Large intestine (tissue), 12 donors: ENCODE measurements at places on chromosomes 7 and 10. TPM values are rescaled to one million over a fixed set of nuclear protein-coding genes. Genes with fewer than 3 reads are reported as not detected.

- DNase-seq: no peak
Observed at GRCh38 chr7:88772776-88773175, 13.3 kb downstream of the ZNF804B start.

DNA sequence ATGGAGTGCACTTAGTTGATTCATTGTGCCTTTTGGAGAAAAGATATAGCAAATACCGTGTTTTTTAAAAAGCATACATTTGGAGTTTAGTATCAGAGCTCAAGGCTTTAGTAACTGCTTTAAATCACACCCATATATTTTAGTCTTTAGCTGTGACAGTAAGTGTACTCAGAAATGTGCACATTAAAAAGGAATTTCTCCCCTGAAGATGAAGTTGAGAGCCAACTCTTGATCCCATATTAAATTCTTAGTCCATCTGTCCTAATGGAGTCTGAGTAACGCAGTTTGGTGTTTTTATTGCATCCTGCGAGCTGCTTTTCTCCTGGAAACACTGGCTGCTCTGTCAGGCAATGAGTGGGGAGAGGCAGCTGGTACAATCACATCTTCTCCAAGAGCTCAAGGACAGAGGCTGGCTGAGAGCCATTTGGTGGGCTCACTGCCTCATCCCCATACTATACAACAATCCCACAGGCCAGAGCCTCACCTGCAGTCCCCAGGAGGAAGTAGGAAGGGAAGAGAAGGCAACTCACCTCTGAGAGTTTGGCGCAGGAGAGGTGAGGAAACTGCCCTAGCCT, 473.6 kb upstream of the C7orf33 start:
- DNase-seq: no peak

DNA sequence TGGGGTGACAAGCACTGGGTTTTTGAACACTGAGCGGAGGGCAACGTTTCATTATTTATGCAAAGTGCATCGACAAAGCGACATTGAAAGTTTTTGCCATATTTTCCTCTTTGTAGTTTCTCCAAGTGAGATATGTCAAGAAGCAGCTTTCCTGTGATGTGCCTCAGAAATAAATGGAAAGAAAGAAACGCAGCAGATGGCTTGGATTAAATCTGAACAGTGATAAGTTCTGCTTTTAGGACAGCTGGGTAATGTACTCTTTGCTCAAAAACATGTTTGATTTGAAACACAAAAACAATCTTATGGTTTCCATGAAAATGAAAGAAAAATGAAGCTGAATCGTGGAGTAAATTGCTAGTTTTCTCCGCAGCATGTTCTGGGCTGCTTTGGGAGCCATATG, 166.3 kb downstream of the PTPRN2 start:
- no peak for DNase-seq

The PIP gene
- not detected for polyA plus RNA-seq

- no peak for DNase-seq
Observed at GRCh38 chr7:54940748-54941147, 78.1 kb upstream of the EGFR start.

GRCh38 chr10:2425320-2425719, 642.0 kb upstream of the PFKP start:
- no peak for DNase-seq

- DNase-seq: no peak
Observed at GRCh38 chr10:93422118-93422517, 60.0 kb downstream of the MYOF start.

The CPXM2 gene
- 63.9 TPM for polyA plus RNA-seq

- DNase-seq: no peak
Observed at GRCh38 chr7:48427671-48428070, 256.4 kb downstream of the ABCA13 start.

The UPK3B gene
- polyA plus RNA-seq: 48.0 TPM

- DNase-seq: no peak
Observed at GRCh38 chr10:15489431-15489830, 118.3 kb upstream of the FAM171A1 start.

DNA sequence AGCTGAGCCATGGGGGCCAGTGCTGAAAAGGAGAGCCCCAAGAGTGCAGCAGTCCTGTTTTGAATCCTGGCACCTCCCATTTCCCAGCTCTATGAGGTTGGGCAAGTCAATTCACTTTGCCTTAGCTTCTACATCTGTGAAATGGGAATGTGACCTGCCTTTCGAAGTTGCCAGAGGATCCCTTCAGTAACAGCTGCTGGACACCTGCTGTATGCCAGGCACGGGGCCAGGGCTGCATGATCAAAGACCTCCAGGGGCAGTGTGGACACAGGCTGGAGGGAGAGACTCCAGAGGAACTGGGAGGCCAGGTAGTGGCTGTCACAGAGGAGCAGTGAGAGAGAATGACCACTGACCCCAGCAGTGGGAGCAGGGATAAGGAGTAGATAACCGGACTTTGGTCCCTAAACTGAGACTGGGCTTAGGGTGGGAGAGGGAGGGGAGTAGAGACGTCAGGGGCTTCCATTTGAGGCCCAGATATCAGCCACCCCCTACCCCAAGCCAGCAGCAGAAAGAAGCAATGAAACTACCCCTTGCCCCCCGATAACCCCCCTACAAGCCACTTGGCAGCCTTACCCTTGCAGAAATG, 45.2 kb downstream of the SRRM3 start:
- no peak for DNase-seq

GRCh38 chr10:122210481-122211265, 60.4 kb upstream of the BTBD16 start:
- no peak for DNase-seq

The ANKRD2 gene
- polyA plus RNA-seq: 0.13 TPM

DNA sequence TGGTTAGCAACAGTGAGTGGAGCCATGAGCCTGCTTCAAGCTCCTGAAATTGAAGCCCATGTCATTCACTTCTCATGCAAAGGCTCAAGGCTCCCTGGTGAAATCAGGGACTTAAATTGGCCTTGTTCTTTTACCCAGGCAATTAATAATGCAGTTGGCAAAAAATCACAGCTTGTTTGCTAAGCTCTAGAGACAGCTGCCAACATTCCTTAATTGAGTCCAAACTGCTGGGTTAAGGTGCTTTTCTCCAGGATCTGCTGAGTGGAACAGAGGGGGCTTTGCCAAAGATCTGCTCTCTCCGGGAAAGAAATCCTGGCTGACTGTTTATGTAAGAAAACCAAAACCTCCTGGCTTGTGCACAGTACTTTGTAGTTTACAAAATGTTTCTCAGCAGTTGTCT, 257.6 kb upstream of the GHITM start:
- no peak for DNase-seq

GRCh38 chr7:129560831-129561230, 50.7 kb upstream of the NRF1 start:
- no peak for DNase-seq

The TMEM270 gene
- 0.10 TPM for polyA plus RNA-seq
